Activated CD4-positive, alpha-beta T cell treated with anti-CD3 and anti-CD28 coated beads, Interleukin-2, amount 50 U/mL, for 4 hours (primary cell): ENCODE measurements at places on chromosomes 7 and 10.

- DNase-seq: no peak
Observed at GRCh38 chr10:98295401-98295811, 27.4 kb upstream of the LOXL4 start.

DNA sequence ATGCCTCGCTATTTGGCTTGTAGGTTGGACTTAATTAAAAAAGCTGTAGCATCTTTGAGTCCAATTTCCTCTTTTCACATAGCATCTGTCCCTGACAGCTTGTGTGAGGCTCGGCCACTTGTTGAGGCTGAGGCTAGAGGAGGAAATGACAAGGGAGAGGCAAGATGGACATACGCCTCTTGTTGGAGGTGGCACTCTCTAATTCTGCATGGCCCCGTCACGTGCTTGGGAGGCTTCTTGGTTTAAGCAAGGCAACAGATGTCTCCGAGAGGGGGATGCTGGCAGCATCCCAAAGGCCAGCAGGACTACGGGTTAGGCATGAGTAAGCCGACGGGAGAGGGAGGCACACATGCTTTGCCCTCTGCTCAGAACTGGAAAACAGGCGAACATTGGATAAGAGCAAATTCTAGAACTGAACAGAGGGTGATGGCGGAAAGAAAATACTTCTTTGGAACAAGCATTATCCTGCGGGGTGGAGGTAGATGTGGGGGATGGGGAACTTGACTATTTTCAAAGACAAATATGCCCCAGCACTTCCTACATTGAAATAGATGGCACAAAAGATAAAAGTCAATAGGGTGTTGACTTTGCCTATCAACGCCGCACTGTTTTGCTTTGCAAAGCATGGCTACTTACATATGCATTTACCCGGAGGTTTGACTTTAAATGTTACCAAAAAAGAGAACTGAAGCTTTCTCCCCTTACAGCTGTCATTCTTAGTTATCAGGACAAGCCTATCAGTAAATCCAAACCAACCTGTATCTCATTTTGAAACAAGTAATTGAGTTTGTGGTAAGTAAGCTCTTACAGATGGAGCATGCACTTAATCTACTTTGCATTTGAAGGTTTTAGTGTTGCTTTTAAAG is 94.8 kb downstream of the CHN2 start:
- no peak for DNase-seq

DNA sequence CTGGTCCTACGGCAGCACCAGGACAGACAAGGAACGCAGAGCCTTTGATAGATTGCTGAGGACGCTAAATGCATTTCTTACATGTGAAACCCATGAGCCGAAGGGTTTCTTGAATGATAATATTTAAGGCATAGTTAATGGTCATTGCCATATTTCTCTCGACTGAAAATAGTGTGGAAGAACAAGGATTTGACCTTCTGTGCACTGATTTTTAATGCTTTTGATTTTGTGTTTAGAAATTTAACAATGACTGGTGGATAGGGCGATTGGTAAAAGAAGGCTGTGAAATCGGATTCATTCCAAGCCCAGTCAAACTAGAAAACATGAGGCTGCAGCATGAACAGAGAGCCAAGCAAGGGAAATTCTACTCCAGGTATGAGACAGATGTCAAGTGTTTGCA is 150.8 kb downstream of the NSUN6 start:
- no peak for DNase-seq

GRCh38 chr7:151860771-151861170 is 16.1 kb downstream of the PRKAG2 start:
- DNase-seq: no peak
